ENCODE measurements at places on chromosomes 13 and 19. TPM values are rescaled to one million over a fixed set of nuclear protein-coding genes. Genes with fewer than 3 reads are reported as not detected.

Gene KCTD12
- 105 TPM for total RNA-seq

Gene YJEFN3
- total RNA-seq: 0.45 TPM

Gene ZNF491
- total RNA-seq: 3.1 TPM

Gene FTL
- 2,549 TPM for total RNA-seq

Gene ZNF581
- 17.5 TPM for total RNA-seq

Gene TUBA3C
- total RNA-seq: not detected

Gene ICAM5
- 0.47 TPM for total RNA-seq

Gene REEP6
- total RNA-seq: 0.32 TPM

Gene ZNF578
- total RNA-seq: 2.2 TPM

Gene CADM4
- total RNA-seq: 36.0 TPM

Gene SERTM1
- total RNA-seq: 0.13 TPM

DNA sequence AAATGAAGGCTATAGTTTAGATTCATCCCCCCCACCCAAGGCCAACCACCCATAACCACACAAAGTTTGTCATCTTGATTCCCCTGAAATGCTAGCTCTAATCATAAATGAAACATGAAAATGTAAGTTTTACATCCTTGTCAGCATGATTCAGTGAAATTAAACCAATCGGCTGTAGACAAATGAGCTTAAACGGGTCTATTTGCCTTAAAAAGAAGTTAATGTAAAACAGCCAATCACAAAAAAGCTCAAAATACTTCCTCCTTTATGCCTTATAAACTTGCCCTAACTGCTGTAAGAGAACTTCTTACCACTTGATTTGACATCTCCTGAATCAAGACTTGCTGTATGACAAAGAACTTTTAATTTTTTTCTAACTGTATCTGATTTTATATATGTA, 34.5 kb upstream of the MRI1 start:
- ATAC-seq: no peak

DNA sequence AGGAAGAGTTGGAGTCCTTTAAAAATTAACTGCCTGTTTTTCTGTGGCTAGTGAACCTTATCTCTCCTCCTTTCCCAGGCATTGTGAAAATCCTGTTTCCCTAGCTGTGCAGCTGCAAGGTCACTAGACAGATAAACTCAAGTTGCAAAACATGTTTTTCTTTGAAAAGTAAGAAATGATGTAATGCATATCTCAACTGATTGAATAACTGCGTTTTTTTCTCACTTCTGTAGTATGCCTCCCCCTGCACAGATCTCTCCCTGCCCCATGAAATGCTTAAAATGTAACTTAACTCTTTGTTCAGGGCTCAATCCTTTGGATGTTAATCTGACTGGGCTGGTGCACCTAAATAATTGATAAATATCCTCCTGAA, 27.7 kb upstream of the CYSLTR2 start:
- no peak for ATAC-seq

DNA sequence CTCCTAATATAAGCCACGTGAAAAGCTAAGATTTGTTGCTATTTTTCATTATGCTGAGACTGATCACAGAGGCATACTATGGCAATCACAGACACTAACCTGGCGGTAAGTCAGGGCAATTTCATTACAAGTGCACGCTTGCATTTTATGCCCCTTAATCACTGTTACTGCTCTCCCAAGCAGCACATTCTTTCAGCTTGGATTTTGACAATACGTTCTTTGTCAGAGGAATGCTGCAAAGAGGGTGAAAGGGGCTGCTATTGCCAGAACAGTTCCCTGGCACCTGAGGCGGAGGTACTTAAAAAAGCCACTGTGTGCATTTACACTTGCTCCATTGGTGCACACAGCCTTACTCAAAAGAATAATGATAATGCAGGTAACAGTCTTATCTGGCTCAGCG, 346.6 kb downstream of the RFC3 start:
- ATAC-seq: no peak

DNA sequence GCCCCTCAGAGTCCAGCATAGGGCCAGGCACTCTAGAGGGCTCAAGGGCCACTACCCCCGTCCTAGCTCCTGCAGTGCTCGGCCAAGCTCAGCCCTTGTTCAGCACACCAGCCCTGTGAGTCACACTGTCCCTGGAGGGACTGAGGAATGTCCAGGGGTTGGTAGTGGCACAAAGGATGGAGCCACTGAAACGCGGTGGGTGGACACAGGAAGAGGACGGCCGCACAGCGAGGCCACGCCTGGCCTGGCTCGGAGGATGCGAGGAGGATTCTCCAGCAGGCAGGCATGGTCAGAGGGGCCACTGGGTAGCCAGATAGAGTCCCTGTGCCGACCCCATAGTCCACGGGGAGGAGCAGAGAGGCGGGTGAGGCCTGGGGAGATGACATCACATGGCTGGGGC, 45.7 kb downstream of the C1QTNF9 start:
- ATAC-seq: no peak

GRCh38 chr19:4368128-4368820, 24.9 kb downstream of the MPND start:
- no peak for ATAC-seq

DNA sequence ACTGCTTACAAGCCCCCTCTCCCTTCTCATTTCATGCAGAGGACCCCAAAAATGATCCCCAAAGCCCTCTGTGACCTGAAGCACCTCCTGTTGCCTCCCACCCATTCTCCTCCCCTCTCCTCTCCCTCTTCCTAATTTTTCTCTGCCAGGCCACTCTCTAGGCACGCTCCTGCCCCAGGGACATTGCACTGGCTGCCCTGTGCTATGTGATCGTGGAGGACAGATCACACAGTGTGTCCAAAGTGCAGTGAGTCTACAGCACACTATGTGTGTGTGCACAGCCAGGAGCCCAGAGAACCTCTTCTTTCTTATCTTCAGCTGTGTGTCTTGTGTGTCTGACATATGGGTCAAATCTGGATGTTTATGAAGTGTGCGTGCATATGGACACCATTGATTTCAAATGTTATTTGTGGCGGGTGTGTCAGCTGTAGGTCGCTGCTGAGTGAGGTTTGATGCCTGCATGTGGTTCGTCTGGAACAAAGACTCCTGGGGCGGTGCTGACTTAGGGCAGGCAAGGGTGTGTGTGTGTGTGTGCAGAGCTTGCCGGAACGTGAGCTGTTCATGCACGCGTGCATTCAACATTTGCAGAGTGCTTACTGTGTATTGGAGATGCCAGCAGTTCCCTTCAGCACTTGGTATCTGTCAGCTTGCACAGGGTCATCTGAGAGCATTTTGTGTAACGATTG, 2.1 kb upstream of the KLHL26 start:
- no peak for ATAC-seq

GRCh38 chr19:40739030-40739839, 11.0 kb downstream of the ACTMAP start:
- no peak for ATAC-seq

DNA sequence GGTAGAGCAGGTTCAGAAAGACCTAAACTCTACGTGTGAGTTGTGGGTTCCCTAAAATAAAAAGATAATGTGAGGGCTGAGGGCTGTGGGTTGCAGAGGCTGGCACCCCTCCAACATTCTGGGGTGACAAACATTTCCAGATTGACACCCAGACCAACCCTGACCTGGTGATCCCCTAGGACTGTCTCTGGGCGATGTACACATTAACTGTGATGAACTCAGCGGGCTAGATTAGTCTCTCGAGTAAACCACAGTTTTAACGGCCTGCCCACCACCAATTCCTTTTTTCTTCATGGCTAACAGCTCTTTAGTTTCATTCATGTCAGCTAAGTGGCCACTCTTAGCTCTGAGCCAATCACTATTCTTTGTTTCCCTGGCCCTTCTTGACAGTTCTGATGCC, 24.8 kb downstream of the SIAH3 start:
- ATAC-seq: no peak

- ATAC-seq: peak; percentile 70
Measured at GRCh38 chr19:49017666-49018351, 918 bp upstream of the LHB start.

- peak; percentile 73 for ATAC-seq
Measured at GRCh38 chr13:99057310-99057975, 79.6 kb upstream of the DOCK9 start.

GRCh38 chr13:38582133-38582532, 104.7 kb upstream of the FREM2 start:
- no peak for ATAC-seq

DNA sequence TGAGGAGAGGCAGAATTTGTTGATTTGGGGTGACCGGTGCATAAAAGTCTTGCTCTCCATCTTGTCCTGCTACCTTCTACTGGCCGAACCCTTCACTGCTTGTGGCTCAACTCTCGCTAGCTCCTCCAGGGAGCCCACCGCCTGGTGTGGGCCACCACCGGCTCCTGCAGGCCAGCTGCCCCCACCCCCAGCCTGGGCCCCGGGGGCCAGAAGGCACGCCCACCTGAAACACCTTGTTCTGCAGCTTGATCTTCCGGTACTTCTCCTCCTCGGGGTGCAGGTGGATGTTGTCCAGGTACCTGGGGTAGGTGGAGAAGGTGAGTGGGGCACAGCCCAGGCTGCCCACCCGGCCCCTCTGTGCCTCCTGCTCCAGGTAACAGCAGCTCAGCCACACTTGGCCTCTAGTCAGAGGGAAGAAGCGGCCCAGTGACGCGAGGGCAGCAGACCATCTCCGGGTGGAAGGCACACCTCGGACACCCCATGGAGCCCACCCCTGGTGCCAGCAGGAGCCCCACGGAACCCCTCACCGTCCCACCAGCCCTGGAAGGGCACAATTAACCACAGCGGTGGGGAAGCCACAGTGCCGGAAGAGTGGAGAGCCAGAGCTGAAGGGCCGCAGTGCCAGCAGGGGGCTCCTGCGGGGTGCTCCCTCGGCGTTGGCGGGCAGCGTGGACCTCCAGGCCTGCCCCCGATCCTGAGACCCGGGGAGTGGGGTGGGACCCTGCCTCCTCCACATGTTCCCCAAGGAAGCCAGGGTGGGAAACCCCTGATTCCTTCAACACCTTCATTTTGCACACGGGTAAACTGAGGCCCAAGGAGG, 10.1 kb downstream of the UBXN6 start:
- ATAC-seq: no peak

DNA sequence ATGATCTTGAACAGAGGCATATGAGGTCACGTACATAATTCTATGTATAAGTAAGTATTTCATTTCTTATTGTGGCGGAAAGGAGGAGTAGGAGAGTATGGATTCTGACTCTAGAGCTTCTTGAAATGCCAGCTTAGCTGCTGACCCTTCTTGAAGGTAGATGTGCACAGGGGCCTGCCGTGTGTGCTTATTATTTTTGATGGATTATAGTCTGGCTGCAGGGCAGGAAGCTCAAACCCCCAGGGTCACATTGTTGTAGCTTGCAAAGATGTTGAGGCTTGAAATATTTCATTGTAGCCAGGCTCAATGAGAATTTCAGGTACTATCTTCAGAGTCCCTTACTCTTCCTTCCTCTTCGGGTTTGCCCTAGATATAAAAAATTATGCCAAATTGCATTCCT, 418.8 kb downstream of the OLFM4 start:
- no peak for ATAC-seq

GRCh38 chr13:95536632-95537241, 15.8 kb upstream of the CLDN10 start:
- no peak for ATAC-seq

DNA sequence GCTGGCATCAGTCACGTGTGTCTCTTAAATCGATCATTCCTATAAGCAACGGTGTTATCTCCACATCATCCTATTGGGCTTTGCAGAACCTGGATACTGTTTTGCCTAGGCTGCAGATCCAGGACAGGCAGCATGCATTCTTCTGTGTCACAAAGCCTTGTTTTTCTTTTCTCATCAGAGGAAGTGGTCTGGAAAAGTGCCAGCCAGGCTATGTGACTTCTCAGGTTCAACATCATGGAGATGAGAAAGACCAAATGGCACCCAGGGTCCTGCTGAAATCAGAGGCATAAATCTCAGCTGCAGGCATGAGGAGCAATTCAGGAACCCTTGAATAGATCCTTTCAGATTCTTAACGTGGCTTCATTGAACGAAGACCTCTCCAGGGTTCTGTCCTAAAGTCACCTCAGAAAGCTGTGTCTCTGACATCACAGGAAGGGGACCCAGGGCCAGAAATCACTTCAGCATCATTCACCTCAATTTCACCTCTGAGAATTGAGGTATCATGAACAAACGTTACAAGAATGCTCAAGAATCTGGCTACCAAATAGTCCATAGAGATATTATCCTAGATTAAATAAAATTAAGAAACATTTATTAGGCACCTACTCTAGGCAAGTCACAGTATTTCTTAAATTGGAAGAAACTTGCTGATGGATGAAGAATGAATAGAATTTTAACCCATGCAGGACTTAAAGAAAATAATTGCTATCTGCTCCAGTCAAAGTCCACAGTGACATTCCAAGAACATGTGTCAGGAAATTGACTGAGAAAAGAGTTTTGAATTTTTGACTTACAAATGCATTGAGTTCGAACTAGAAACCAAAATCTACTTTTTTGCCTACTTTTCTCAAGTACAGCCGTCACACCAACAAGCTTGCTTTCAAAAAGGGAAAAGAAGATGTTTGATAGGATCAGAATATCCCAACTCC, 124.1 kb downstream of the COG6 start:
- ATAC-seq: no peak
